Ovary (tissue), 10 donors: ENCODE measurements at places on chromosomes 5 and 9. TPM values are rescaled to one million over a fixed set of nuclear protein-coding genes. Genes with fewer than 3 reads are reported as not detected.

- H3K4me3 ChIP-seq: no peak overlapping the region
- no peaks in the 10 kb centered on the region for H3K27me3 ChIP-seq
- H3K36me3 ChIP-seq: no peaks in the 10 kb centered on the region
- DNase-seq: no peak
These were observed 3.8 kb downstream of the NOL6 start for GRCh38 chr9:33469891-33470290.

GRCh38 chr5:109614301-109614700 lies 75.4 kb upstream of the MAN2A1 start:
- no peaks in the 10 kb centered on the region for H3K36me3 ChIP-seq
- no peak overlapping the region for H3K4me3 ChIP-seq
- H3K27me3 ChIP-seq: no peaks in the 10 kb centered on the region

DNA sequence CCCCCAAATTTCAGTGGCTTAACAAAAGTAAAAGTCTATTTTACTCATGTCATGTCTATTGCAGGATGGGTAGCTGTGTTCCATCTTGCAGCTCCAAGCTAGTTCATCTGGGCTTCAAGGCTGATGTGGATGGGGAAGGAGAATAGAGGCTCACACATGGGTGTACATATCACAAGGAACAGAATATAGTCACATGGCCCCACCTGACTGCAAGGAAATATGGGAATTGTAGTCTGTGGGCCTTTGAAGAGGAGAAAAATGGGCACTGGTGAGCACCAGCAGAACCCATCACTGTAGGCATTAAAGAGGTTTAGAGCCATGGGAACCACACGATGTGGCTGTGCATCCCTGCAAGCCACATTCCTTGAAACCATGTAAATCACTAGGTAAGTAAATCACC lies 17.9 kb upstream of the TRIO start:
- H3K27ac ChIP-seq: no peak overlapping the region
- no peaks in the 10 kb centered on the region for H3K27me3 ChIP-seq
- no peaks in the 10 kb centered on the region for H3K4me1 ChIP-seq
- no peak overlapping the region for H3K4me3 ChIP-seq

GRCh38 chr9:123540457-123540856 lies 184.5 kb downstream of the CRB2 start:
- no peaks in the 10 kb centered on the region for H3K4me1 ChIP-seq
- no peaks in the 10 kb centered on the region for H3K27me3 ChIP-seq
- no peak for DNase-seq
- no peak overlapping the region for H3K27ac ChIP-seq

- H3K27ac ChIP-seq: no peak overlapping the region
- DNase-seq: no peak
- no peaks in the 10 kb centered on the region for H3K27me3 ChIP-seq
- H3K4me3 ChIP-seq: no peak overlapping the region
These were observed 54.2 kb downstream of the LRSAM1 start for GRCh38 chr9:127505396-127506116.

DNA sequence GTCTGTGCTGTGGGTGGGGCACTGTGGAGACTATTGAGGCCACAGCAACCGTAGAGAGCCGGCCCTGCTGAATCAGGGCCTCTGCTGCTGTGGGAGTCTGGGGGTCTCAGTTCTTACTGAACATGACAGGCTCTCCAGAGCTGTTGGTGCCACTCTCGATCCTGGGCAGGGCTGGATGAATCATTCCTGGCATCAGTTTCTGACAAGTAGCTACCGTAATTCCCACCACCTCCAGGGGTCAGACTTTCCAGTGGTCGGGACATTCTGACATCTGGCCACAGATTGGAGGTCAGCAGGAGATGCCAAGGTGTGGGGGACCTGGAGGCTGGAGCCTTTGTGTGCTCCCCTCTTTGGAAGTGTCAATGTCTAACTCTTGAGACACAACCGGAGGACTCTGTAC lies 188.4 kb downstream of the IRX2 start:
- H3K27me3 ChIP-seq: no peaks in the 10 kb centered on the region
- no peak for DNase-seq
- H3K4me1 ChIP-seq: no peaks in the 10 kb centered on the region
- H3K36me3 ChIP-seq: no peaks in the 10 kb centered on the region
- no peak overlapping the region for H3K4me3 ChIP-seq
- no peak overlapping the region for H3K27ac ChIP-seq

DNA sequence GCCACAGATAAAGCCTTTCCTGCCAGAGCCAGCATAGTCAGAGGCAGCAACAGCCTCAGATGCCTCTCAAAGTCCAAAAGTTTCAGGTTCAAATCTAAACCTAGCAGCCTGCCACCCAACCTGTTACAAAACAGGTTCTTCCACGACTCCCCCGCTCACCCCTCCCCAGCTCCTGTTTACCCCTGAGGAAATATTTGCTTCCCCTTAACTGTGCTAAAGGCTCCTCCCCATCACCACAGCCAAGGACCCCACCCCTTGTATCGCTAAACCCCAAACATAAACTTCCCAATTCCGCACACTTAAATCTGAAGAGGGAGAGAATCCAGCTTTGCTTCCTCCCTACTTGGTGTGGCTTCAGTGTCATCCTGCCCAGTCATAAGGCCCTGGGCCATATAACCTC lies 15.4 kb upstream of the VDAC1 start:
- H3K4me1 ChIP-seq: no peaks in the 10 kb centered on the region
- no peak overlapping the region for H3K4me3 ChIP-seq
- no peak for DNase-seq
- H3K36me3 ChIP-seq: no peaks in the 10 kb centered on the region
- no peak overlapping the region for H3K27ac ChIP-seq
- H3K27me3 ChIP-seq: no peaks in the 10 kb centered on the region

- H3K27ac ChIP-seq: no peak overlapping the region
- no peak for DNase-seq
- no peaks in the 10 kb centered on the region for H3K27me3 ChIP-seq
- no peak overlapping the region for H3K4me3 ChIP-seq
- H3K4me1 ChIP-seq: no peaks in the 10 kb centered on the region
These were observed 49.7 kb downstream of the C9 start for GRCh38 chr5:39314591-39314990.

- DNase-seq: no peak
- H3K27me3 ChIP-seq: no peaks in the 10 kb centered on the region
- no peak overlapping the region for H3K4me3 ChIP-seq
- no peaks in the 10 kb centered on the region for H3K36me3 ChIP-seq
- no peaks in the 10 kb centered on the region for H3K4me1 ChIP-seq
These were observed 40.0 kb upstream of the CDH6 start for GRCh38 chr5:31153521-31153920.

- DNase-seq: no peak
- H3K27me3 ChIP-seq: no peaks in the 10 kb centered on the region
- H3K4me3 ChIP-seq: no peak overlapping the region
- H3K27ac ChIP-seq: no peak overlapping the region
- H3K4me1 ChIP-seq: peaks cover 6% of the 10 kb centered on the region
These were observed 94.7 kb upstream of the ANKRD55 start for GRCh38 chr5:56327809-56328208.

DNA sequence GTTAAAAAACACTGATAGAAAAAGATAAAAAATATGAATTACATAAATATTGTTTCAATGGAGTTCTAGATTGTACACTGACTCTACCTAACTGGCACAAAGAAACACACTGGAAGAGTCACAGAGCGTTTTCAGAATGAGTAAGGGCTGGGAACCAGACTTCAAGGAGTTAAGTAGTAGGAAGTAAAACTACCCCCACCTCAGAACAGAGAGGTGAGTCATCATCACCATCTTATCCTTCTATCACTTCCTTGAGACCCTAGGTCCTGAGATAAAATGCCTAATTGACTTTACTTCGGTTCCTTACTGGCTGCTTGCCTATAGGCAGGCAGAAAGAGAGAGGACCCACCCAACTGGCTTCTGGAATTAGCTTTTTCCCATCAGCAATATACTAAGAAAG lies 79.7 kb downstream of the ELAVL2 start:
- H3K4me3 ChIP-seq: no peak overlapping the region
- H3K27ac ChIP-seq: no peak overlapping the region
- no peaks in the 10 kb centered on the region for H3K4me1 ChIP-seq
- DNase-seq: no peak
- H3K27me3 ChIP-seq: no peaks in the 10 kb centered on the region

- no peak for DNase-seq
- H3K27ac ChIP-seq: peak overlapping the region; percentile 79
- H3K36me3 ChIP-seq: no peaks in the 10 kb centered on the region
- H3K4me3 ChIP-seq: no peak overlapping the region
These were observed 211.8 kb downstream of the GOLPH3 start for GRCh38 chr5:31962351-31962751.

DNA sequence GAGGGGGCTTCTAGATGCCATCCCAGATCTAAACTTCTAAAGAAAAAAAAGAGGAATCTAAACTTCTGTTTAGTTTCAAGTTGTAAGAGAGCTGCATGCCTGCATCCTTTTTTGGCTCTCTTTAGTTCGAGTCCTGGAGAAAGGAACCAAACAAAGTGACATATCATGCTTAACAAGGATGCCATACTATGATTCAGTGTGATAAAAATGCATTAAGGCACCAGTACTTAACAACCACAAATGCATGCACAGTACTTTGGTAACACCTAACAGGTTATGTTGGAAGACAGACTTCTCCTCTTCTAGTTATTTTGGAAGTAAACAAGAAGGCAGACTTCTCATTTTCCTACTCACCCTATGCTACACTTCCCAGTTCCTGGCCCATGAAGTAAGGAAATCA lies 27.3 kb downstream of the NME5 start:
- H3K27ac ChIP-seq: no peak overlapping the region
- no peaks in the 10 kb centered on the region for H3K4me1 ChIP-seq
- no peak overlapping the region for H3K4me3 ChIP-seq
- H3K27me3 ChIP-seq: no peaks in the 10 kb centered on the region
- H3K36me3 ChIP-seq: no peaks in the 10 kb centered on the region

DNA sequence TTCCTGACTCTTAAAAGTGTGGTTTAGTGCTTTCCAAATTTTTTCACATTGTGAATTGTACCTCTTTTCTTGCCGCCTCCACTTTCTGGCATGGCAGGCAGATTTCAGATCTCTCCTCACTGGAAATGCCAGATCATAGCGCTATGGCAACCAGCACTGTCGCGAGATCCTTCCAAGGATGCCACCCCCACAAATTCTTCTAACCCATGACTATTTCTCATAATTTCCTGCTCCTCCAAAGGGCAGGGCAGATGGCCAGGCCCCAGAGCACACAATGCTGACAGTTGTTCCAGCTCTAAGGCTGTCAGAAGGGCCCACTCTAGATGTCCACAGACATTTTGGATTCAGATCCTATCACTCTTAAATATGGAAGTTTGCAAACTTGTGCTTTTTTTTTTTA lies 446.2 kb upstream of the RIOK2 start:
- DNase-seq: peak; percentile 38
- no peak overlapping the region for H3K27ac ChIP-seq
- H3K4me3 ChIP-seq: no peak overlapping the region
- no peaks in the 10 kb centered on the region for H3K36me3 ChIP-seq
- no peaks in the 10 kb centered on the region for H3K27me3 ChIP-seq
- no peaks in the 10 kb centered on the region for H3K4me1 ChIP-seq

DNA sequence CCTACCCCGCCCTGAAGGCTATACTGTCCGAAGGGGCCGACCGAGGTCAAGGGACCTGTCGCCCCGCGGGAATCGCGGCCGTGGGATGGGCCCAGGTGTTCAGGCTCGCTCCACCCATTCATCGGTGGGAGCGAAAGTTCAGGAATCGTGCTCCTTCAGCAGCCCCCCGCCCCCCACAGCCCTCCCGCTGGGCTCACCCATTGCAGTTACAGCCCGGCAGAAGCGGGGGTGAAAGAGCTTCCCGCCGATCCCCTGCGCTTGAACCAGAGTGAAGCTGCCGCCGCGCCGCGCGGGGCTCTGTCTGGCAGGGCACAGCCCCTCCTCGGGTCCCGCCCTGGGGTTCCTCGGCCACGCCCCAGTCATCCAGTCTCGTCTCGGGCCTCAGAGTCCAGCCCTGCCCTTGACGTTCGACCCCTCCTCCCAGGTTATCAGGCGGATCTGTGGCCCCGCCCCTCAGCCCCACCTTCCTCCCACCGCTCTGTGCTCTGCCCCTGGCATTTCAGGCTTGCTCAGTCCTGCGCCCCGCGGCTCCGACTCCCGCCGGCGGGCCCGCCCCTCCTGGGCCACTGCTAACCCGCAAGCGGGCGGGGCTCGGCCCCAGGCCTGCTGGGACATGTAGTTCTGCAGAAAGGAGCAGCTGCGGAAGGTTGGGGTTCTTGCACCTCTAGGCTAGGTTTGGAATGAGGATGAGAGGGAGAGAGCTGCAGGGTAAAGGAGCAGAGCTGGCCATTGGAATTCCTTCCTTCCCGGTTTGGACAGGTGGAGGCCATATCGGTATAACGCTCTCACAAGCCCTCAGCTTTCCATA lies at the start of gene MYORG:
TSS of gene MYORG (minus strand) at position 303 of the 808 bp plus-strand sequence. CDS start 3,955 bp downstream, outside the sequence.
- H3K4me3 ChIP-seq: peak within 1 kb of the TSS; percentile 73
- peaks cover 14% of the 10 kb centered on the region for H3K4me1 ChIP-seq
- no peak within 1 kb of the TSS for H3K27ac ChIP-seq
- DNase-seq: peak; percentile 74
- H3K36me3 ChIP-seq: no peaks in the 10 kb centered on the region
- no peaks in the 10 kb centered on the region for H3K27me3 ChIP-seq

DNA sequence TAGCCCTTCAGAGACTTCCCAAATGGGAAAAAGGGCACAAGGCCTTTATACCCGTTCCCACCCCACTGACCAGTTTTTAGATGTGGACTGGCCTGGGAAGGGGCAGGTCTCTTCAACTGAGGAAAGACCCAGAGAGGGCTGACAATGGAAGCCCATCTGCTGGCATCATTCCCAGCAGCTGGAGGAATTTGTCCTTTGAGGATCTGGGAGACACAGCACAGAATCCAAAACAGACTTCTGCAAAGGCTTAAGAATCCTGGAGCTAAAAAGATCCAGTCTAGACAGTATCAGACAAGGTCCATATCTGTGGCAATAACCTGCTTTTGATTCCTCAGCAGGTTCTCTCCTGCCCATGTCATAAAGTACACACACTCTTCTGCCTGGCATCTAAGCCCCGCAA lies 329.2 kb downstream of the TMEM167A start:
- H3K27ac ChIP-seq: no peak overlapping the region
- H3K36me3 ChIP-seq: no peaks in the 10 kb centered on the region
- no peaks in the 10 kb centered on the region for H3K4me1 ChIP-seq
- H3K27me3 ChIP-seq: no peaks in the 10 kb centered on the region

- DNase-seq: no peak
- H3K4me3 ChIP-seq: no peak overlapping the region
- no peak overlapping the region for H3K27ac ChIP-seq
- H3K36me3 ChIP-seq: no peaks in the 10 kb centered on the region
- H3K4me1 ChIP-seq: peaks cover 2% of the 10 kb centered on the region
These were observed 699.0 kb downstream of the MAT2B start for GRCh38 chr5:164204338-164204946.

GRCh38 chr9:121656941-121657470 lies 5.6 kb downstream of the DAB2IP start:
- H3K27ac ChIP-seq: no peak overlapping the region
- H3K4me1 ChIP-seq: peaks cover 5% of the 10 kb centered on the region
- H3K36me3 ChIP-seq: no peaks in the 10 kb centered on the region

Gene GARIN3
- polyA plus RNA-seq: not detected
